ENCODE measurements at places on chromosomes 7 and 10.
A peak's percentile ranks its signal among the peaks of the same experiment; 100 is the strongest.

DNA sequence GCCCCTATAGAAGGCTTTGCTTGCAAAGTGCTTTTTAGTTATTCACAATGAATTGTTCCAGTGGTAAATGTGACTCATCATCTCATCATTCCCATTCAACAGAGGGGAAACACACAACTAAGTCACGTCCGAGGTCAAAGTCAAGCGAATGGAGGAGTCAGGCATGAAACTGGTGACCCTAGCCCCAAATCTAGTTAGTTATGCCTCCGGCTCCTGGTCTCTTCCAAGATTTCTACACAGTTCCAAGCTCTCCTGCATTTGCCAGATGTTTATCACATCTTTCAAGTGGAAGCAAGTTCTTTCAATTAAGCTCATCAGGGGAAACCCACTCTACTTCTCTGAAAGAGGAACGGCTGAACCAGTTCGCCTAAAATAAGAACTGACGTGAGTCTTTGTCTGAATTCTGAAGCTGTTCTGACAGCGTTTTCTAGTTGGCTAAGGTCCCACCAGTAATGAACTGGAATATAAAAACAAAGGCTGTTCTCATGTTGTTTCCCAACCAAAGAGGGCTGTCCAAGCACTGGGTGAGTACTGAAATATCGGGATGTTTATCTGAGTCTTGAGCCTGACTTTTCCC is 140.9 kb upstream of the NRBF2 start:
- no peak for DNase-seq

- DNase-seq, result no peak
Measured at GRCh38 chr10:111113238-111113960, 36.6 kb downstream of the ADRA2A start.

DNA sequence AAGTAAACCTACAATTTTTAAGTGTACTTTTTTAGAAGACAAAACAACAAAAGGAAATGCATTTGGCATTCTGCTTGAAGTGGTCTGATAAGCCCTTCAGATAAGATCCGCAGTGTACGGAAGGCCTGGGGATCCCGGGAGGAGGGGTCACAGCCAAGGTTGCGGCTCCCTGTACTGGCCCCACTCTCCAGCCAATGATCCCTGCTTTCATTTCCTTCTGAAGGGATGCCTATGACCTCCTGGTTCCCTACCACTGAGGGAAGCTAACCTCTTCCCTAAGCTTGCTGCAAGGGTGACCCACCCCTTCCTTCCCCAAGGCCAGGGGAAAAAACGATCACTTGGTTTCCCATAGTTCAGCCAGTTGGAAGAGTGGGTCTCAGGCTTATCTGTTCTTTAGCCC is 5.3 kb downstream of the DENND2A start:
- no peak for DNase-seq

DNA sequence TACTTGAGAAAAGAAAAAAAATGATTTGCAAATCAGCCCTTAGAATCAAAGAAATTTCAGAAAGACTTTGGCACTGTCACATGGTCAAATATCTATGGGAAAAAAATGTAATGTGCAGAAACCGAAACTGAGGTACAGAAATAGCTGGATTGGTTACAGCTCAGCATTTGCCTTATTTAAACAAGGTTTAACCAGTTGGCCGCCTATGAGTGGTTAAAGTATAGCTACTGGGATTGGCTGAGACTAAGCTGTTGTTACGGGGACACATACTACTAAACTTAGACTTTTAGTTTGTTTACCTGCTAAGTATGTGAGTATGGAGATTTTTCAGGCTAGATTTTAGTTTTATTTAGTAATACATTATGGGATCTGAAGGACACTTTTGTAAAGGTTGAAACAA is 38.6 kb downstream of the SFTPD start:
- DNase-seq, result no peak

- DNase-seq, result no peak
Measured at GRCh38 chr7:43767311-43767710, 8.8 kb downstream of the BLVRA start.

- DNase-seq, result no peak
Measured at GRCh38 chr7:151744656-151745638, 132.0 kb downstream of the PRKAG2 start.

- no peak for DNase-seq
Measured at GRCh38 chr10:132488231-132488821, 49.3 kb upstream of the INPP5A start.

GRCh38 chr7:24024276-24025068 is 259.5 kb upstream of the NPY start:
- no peak for DNase-seq

DNA sequence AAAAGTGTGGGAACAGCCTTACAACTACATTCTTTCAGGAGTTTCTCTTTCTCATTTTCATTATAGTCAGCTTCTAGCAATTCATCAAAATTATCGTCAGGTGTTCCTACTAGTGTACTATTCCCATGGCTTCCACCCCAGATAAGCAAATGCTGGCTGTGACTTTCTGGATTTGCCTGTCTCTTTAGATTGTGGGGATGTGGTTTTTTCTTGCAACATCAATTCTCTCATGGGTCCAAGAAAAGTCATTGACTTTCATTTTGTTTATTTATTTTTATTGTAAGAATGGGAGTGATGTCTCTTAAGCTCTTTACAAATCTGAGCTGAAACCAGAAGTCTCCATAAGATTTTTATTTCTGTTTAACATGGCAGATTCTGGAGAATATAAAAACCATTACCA is 349.7 kb upstream of the SEMA3C start:
- DNase-seq, result no peak

- DNase-seq, result no peak
Measured at GRCh38 chr10:132962623-132963429, 20.5 kb upstream of the CFAP46 start.

GRCh38 chr7:17415955-17416354 is 117.5 kb downstream of the AHR start:
- no peak for DNase-seq

- no peak for DNase-seq
Measured at GRCh38 chr7:122200888-122201287, 56.8 kb upstream of the AASS start.

DNA sequence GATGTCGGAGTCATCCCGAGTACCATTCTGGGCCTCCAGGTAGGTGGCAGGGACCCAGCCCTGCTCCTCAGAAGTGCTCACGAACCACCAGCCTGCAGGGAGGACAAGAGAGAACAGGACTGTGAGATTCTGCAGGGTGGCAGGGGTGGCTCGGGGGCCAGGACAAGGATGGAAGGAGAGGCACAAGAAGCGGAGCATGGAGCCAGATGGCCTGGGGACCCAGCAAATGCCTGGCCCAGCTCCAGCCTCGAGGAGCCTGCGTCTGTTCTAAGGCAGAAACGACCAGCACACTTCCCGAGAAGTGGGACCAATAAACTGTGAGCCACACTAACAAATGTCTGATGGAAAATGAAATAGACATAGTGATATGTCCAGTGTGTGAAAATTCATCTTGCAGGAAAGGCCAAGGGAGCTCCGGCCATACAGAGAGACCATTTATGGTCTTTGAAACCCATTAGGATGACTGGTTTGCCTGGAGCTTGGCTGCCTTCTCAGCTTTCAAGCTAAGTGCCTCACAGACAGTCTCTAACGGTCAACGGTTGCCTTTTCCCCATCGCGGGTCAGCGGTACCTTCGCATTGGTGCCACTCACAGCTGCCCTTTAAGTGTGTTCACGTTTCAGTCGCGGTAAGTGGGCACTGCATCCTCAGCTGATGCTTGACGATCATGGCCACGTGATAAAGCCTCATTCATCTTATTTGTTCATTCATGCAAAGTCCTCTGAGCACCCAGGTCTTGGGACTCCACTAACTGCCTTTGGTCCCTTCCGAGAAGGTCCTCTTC is 133.8 kb downstream of the NEURL1 start:
- DNase-seq, result no peak

GRCh38 chr10:49323896-49324270 is 24.9 kb downstream of the C10orf71 start:
- DNase-seq, result no peak

DNA sequence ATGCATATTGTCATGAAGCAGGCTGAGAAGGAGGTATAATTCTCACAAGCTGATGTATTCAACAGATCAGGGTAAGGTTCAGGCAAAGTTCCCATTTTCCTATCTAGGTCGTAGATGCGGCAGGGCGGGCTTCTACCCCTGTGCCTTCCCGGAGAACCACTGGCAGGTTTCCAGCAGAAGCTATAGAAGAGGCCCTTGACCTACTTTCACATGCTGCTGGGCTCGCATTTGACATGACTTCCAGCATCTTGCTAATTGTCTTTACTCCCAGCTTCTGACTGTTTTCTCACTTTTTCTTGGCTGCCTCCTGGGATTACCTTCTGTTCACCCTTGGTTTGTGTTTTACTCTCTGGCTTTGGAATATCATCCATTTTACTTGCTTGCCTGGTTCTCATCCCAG is 32.6 kb upstream of the ORC5 start:
- no peak for DNase-seq

DNA sequence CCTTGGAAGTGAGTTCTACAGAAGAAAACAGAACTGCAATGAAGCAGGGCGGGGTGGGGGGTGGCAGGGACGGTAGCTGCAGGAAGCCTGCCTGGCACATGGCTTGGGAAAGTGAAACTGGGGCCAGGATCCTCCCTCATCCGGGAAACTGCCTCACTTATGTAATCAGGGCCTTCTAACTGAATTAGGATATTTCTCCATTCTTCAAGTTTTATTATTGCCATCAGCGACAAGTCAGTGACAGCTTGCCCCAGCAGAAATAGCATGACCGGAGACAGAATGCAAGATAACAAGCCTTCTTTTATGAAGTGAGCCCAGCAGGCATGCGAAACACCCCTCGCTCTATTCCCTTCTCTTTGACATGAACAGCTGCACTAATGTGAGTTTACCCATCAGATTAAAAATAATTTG is 77.5 kb upstream of the CACUL1 start:
- DNase-seq, result peak; percentile 38

DNA sequence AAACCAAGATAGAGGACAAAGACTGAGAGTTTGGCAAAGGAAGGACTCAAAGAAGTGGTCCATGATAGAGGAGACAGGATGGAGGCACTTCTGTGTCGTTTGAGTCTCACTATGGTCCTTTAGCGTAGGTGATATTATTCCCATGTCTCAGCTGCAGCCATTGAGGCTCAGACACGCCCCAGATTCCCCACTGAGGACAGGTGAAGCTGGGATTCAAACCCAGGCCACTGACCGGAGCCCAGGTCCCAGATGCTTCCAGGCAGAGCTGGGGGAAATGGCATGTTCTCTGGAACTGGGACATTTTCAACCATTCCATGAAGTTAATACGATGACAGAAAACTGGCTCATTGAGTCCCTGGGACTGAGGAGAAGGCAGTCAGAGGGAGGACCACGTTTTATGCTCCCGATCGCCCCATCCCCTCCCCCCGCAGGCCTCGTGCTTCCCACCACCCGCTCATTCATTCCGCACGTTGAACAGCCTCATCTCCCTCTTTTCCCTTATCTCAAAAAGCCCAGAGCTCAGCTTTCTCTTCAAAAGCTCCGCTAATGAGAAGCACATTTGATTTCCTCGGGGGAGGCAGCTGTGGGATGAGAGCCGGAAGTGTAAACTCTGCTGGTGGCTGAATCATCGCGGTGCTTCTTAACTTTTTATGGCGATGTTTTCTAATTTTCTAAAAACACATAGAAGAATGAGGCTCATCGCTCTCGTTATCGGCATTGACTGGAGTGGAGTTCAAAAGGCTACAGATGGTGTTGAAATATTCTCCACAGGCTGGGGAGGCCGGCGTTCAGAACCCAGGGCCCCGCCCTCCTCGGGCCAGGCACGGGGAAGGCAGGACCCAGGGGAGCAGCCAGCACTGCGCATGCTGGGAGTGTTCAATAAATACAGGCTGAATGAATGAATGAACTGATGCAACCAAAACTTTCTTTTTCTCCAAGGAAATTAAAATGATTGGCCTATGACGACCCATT is 64.0 kb downstream of the OAT start:
- no peak for DNase-seq

- no peak for DNase-seq
Measured at GRCh38 chr7:2968616-2969397, 74.9 kb downstream of the CARD11 start.

DNA sequence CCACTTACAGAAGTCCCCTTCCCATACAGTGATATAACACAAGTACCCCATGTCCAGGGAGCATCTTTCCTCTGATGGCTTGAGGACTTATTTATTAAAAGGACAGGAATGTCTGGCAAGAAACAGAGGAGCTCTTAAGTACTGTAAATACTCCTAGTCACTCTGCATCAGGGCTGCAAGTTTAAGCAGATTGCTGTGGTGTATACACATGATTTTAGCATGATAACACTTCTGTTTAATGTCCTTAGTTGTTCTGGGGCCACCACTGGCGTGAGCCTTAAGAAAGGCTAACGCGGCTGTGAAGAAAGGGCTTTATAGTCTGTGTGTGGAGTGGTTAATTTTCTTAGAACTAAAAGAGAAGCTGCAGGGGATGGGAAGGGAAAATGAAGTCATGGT is 65.7 kb downstream of the GBF1 start:
- no peak for DNase-seq

DNA sequence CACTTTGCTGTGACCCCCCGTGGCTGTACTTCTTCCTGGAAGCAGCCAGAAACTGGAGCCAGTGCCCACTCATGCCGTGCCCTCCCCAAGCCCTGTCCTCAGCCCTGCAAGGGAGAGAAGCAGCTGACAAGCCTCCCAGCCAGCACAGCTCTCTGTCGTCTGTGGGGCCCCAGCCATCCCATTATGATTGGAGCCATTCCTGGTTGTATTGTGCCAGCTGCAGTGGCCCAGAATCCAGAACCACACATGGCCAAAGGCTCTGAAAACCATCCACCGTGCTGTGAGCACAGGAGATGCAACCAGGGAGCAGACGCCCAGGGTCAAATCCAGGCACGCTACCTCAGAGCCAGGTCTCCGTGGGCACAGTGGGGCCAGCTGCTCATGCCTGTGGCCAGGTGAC is 18.7 kb downstream of the GRID2IP start:
- DNase-seq, result no peak

GRCh38 chr10:76127984-76128589 is 696.7 kb downstream of the LRMDA start:
- no peak for DNase-seq

- peak; percentile 19 for DNase-seq
Measured at GRCh38 chr10:121974535-121975294, at the start of gene NSMCE4A. TSS of gene NSMCE4A (minus strand) at chr10:121975217. CDS start at chr10:121975165, 52 bp downstream.

- no peak for DNase-seq
Measured at GRCh38 chr7:30321882-30322192, 37.4 kb downstream of the ZNRF2 start.

GRCh38 chr7:4856336-4857057 is 5.3 kb downstream of the PAPOLB start:
- DNase-seq, result no peak

DNA sequence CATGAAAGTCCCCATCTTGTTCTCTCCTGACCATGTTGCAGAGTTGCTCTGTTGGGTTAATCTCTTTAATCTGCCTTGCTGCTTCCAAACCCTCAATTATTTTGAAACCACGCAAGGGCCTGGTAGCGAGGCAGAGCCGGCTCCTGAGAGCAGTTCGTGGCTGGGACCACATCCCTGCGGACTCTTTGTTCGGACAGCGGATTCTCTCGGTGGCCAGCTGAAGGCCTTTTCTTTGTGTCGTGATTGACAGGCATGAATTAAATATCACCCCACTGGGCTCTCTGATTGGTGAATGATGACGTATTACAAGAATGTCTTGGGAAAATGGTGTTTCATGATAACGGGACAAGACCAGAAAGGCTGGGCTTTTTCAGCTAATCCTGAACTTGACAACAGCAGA is 66.9 kb upstream of the ARHGAP21 start:
- peak; percentile 63 for DNase-seq

Measured in amygdala (tissue), 56 donors.